ENCODE measurements at places on chromosomes 2 and 18. TPM values are rescaled to one million over a fixed set of nuclear protein-coding genes. Genes with fewer than 3 reads are reported as not detected.

The MYO3B gene
- total RNA-seq, result 0.21 TPM

The SPAG16 gene
- total RNA-seq, result 9.8 TPM

The PKDCC gene
- total RNA-seq, result not detected

The LRP1B gene
- total RNA-seq, result under 0.01 TPM
